ENCODE measurements at places on chromosomes 3 and 15. TPM values are rescaled to one million over a fixed set of nuclear protein-coding genes. Genes with fewer than 3 reads are reported as not detected.

Gene COL8A1
- total RNA-seq = 13.6 TPM

Gene SHC4
- total RNA-seq = 1.3 TPM

Gene EEF1AKMT4
- 9.7 TPM for total RNA-seq

Gene TGM4
- not detected for total RNA-seq

Gene ECE2
- not detected for total RNA-seq

Gene WDR93
- total RNA-seq = 0.98 TPM

Gene CHDH
- total RNA-seq = 2.9 TPM

Gene TUSC7
- not detected for total RNA-seq

Gene FEZF2
- total RNA-seq = not detected

Gene SERPINI2
- not detected for total RNA-seq

Gene GDPGP1
- 3.4 TPM for total RNA-seq

Gene PPCDC
- total RNA-seq = 18.9 TPM

Gene PCSK6
- total RNA-seq = 7.2 TPM

Gene SERINC4
- total RNA-seq = not detected

Gene SUSD5
- total RNA-seq = 0.66 TPM

Gene MAP6D1
- total RNA-seq = 2.1 TPM

Gene CYP11A1
- total RNA-seq = 1.3 TPM

Gene C2CD4B
- 2.5 TPM for total RNA-seq

Gene SENP8
- total RNA-seq = 4.4 TPM

Gene MUC13
- 3.9 TPM for total RNA-seq

Gene INAFM2
- 5.1 TPM for total RNA-seq

Gene UTS2B
- not detected for total RNA-seq

Gene LRRC15
- 0.15 TPM for total RNA-seq

Gene ZNF662
- 8.2 TPM for total RNA-seq

Gene SQOR
- total RNA-seq = 71.2 TPM

Gene SLC22A14
- not detected for total RNA-seq

Gene BFSP2
- total RNA-seq = not detected

Gene CYFIP1
- total RNA-seq = 128 TPM

Gene CLRN1
- not detected for total RNA-seq

Gene NR2F2
- total RNA-seq = 13.6 TPM

Gene XCR1
- total RNA-seq = under 0.01 TPM

Gene GOLGA8K
- total RNA-seq = 0.73 TPM

Gene CACNA1D
- total RNA-seq = 50.3 TPM

Gene SOX2
- total RNA-seq = not detected

Gene PCNP
- 127 TPM for total RNA-seq

Gene P2RY14
- total RNA-seq = 1.9 TPM

Gene CADPS
- total RNA-seq = 45.8 TPM

Gene FRMD4B
- 35.0 TPM for total RNA-seq
